ENCODE measurements at places on chromosomes 11 and 22. TPM values are rescaled to one million over a fixed set of nuclear protein-coding genes. Genes with fewer than 3 reads are reported as not detected.

The MUC15 gene
- total RNA-seq: not detected

The XKR3 gene
- total RNA-seq: not detected

The KRTAP5-8 gene
- not detected for total RNA-seq

The LYVE1 gene
- total RNA-seq: not detected

The LMNTD2 gene
- total RNA-seq: 0.28 TPM

The BUD13 gene
- total RNA-seq: 14.0 TPM

The ZBTB16 gene
- not detected for total RNA-seq

The APOA1 gene
- total RNA-seq: 0.56 TPM

The PRSS23 gene
- total RNA-seq: 123 TPM

The OR6A2 gene
- total RNA-seq: 0.72 TPM

The INS gene
- not detected for total RNA-seq

The TUB gene
- 12.9 TPM for total RNA-seq

GRCh38 chr22:29079218-29079901 is 6.5 kb downstream of the KREMEN1 start:
- H3K36me3 ChIP-seq: no peaks in the 10 kb centered on the region
- no peak for DNase-seq
- no peaks in the 10 kb centered on the region for H3K27me3 ChIP-seq
- H3K4me1 ChIP-seq: peaks cover 1% of the 10 kb centered on the region
- no peak overlapping the region for H3K4me3 ChIP-seq

- peaks cover 58% of the 10 kb centered on the region for H3K27me3 ChIP-seq
- DNase-seq: no peak
- no peak overlapping the region for H3K4me3 ChIP-seq
- peaks cover 2% of the 10 kb centered on the region for H3K4me1 ChIP-seq
- peaks cover 18% of the 10 kb centered on the region for H3K36me3 ChIP-seq
Measured at GRCh38 chr11:72241291-72241781, 2.6 kb downstream of the PHOX2A start.

- no peak overlapping the region for H3K27ac ChIP-seq
- DNase-seq: no peak
- H3K4me1 ChIP-seq: no peaks in the 10 kb centered on the region
- H3K36me3 ChIP-seq: no peaks in the 10 kb centered on the region
- H3K4me3 ChIP-seq: no peak overlapping the region
Measured at GRCh38 chr11:21472261-21472660, 720.6 kb upstream of the ANO5 start.

GRCh38 chr11:19819148-19819547 is 106.5 kb downstream of the NAV2 start:
- no peak overlapping the region for H3K27ac ChIP-seq
- peaks cover 2% of the 10 kb centered on the region for H3K4me1 ChIP-seq
- H3K27me3 ChIP-seq: no peaks in the 10 kb centered on the region

DNA sequence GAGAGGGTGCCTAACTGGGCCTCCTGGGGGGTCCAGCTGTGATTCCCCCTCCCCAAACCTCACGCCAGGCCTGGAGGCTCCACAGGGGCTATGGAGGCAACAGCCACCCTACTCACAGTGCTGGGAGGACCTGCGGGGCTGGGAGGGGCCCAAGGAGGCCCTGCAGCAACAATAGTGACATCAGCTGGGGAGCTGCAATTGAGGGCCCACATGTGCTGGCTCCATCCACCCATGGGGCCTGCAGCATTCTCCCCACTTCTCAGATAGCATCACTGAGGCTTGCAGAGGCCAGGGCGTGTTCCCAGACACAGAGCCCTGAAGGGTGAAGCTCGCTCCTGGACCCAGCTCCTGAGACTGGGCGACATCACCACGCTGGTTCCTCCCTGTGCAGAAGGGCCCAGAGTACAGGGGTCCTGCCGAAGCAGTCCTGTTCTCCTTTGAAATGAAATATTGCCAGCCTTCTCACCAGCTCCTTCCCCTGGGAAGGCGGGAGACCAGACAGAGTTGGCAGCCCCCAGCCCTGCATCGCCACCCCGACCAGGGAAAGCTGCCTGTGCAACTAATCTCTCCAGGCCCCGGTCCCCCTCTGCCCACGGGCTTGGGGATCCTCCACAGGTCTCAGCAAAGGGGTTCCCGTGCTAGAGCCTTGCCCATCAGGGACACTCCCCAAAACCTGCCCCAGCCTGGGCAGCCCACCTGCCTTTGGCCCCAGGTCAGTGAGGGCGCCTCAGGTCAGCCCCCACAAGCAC is 8.9 kb upstream of the TBX1 start:
- DNase-seq: no peak
- H3K36me3 ChIP-seq: no peaks in the 10 kb centered on the region
- H3K4me1 ChIP-seq: peaks cover 9% of the 10 kb centered on the region
- no peak overlapping the region for H3K27ac ChIP-seq

DNA sequence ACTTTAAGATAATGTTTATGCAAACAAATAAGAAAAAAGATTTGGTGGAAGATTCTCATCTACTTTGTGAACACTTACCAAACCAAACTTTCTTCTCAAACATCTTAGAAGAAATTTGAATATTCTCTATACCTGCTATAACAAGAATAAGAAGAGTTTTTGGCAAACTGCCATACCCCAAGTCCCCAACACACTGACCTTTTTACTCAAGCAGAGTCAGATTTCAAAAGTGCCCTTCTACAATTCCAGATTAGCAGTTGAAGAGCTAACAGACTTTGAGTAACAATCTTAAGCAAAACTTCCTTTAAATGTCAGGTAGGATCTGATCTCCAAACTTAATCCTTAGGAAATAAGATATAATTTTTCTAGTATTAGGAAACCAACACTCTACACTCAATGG is 33.9 kb downstream of the TSG101 start:
- DNase-seq: no peak
- no peak overlapping the region for H3K4me3 ChIP-seq
- peaks cover 2% of the 10 kb centered on the region for H3K4me1 ChIP-seq
- no peak overlapping the region for H3K27ac ChIP-seq
- no peaks in the 10 kb centered on the region for H3K27me3 ChIP-seq
- H3K36me3 ChIP-seq: peaks cover 21% of the 10 kb centered on the region

GRCh38 chr11:62575156-62575555 is 1.5 kb upstream of the EEF1G start:
- no peak for DNase-seq
- peak overlapping the region; percentile 91 for H3K27ac ChIP-seq
- H3K36me3 ChIP-seq: peaks cover 43% of the 10 kb centered on the region
- H3K27me3 ChIP-seq: no peaks in the 10 kb centered on the region
- peak overlapping the region; percentile 53 for H3K4me3 ChIP-seq

GRCh38 chr22:38347181-38347943 is 30.1 kb upstream of the CSNK1E start:
- no peak for DNase-seq
- no peaks in the 10 kb centered on the region for H3K27me3 ChIP-seq
- H3K4me1 ChIP-seq: no peaks in the 10 kb centered on the region
- H3K36me3 ChIP-seq: no peaks in the 10 kb centered on the region

GRCh38 chr11:2325123-2325522 is 23.3 kb downstream of the TSPAN32 start:
- no peak overlapping the region for H3K27ac ChIP-seq
- no peak overlapping the region for H3K4me3 ChIP-seq
- H3K27me3 ChIP-seq: peaks cover 10% of the 10 kb centered on the region
- DNase-seq: no peak
- no peaks in the 10 kb centered on the region for H3K36me3 ChIP-seq

- no peaks in the 10 kb centered on the region for H3K27me3 ChIP-seq
- H3K36me3 ChIP-seq: no peaks in the 10 kb centered on the region
- no peaks in the 10 kb centered on the region for H3K4me1 ChIP-seq
- no peak for DNase-seq
Measured at GRCh38 chr11:115873813-115874212, 369.6 kb upstream of the CADM1 start.

- H3K36me3 ChIP-seq: no peaks in the 10 kb centered on the region
- H3K27me3 ChIP-seq: peaks cover 10% of the 10 kb centered on the region
- no peak overlapping the region for H3K4me3 ChIP-seq
- peak; percentile 97 for DNase-seq
- H3K4me1 ChIP-seq: peaks cover 7% of the 10 kb centered on the region
Measured at GRCh38 chr22:27238935-27239510, 562.5 kb downstream of the MN1 start.

DNA sequence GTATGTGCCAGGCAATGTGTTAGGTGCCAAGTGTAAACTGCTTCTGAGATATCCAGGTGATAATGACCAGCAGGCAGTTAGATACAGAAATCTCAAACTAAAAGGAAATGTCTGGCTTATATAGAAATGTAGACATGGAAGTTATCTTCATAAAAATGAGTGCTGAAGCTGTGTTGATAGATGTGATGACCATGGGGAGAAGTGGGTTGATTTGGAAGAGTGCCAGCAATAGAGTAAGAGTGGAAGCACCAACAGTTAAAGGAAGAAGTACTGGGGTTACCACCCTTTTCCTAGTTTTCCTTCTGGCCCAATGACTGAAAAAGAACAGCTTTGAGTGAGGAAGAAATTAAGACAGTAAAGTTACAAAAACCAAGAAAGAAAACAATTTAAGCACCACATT is 68.5 kb downstream of the C2CD3 start:
- H3K4me1 ChIP-seq: no peaks in the 10 kb centered on the region
- H3K36me3 ChIP-seq: peaks cover 10% of the 10 kb centered on the region
- no peak for DNase-seq
- no peak overlapping the region for H3K4me3 ChIP-seq

DNA sequence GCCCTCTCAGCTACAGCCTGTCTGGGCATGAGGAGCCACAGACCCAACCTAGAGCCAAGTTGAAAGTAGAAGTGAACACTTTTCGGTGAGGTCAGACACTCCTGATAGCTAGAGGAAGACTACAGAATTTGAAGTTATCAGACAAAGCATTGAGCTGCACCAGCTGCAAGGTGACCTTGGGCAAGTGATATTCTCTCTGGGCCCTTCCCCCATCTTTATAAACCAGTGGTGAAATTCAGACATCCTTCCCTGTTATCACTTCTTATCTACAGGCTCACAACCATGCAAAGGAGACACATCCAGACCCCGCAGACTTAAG is 8.0 kb upstream of the PMM1 start:
- H3K27me3 ChIP-seq: no peaks in the 10 kb centered on the region
- H3K36me3 ChIP-seq: peaks cover 19% of the 10 kb centered on the region
- no peak for DNase-seq
- no peak overlapping the region for H3K4me3 ChIP-seq

GRCh38 chr22:21701384-21701971 is 34.1 kb downstream of the YPEL1 start:
- no peak overlapping the region for H3K4me3 ChIP-seq
- H3K27ac ChIP-seq: no peak overlapping the region
- peaks cover 29% of the 10 kb centered on the region for H3K36me3 ChIP-seq
- H3K27me3 ChIP-seq: no peaks in the 10 kb centered on the region
- peaks cover 16% of the 10 kb centered on the region for H3K4me1 ChIP-seq

DNA sequence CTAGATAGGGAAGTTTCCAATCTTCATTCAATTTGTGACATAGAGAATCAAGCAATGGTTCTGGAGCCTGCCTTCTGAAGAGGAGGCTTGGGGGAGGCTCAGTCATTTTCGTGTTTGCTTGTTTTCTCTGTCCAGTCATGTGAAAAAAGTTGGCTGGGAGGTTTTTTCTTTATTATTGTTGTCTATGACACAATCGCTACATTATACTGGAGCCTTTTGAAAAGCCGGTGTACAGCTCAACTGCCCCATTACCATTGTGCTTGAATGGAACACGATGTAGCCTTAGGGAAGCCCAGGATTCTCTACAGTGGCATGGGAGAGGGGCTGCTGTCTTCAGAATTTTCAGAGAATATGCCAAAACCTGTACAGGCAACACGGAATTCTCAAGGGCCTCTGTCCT is 57.9 kb upstream of the NCAM1 start:
- no peak overlapping the region for H3K27ac ChIP-seq
- no peaks in the 10 kb centered on the region for H3K36me3 ChIP-seq
- H3K4me1 ChIP-seq: no peaks in the 10 kb centered on the region
- no peak for DNase-seq
- H3K27me3 ChIP-seq: no peaks in the 10 kb centered on the region
- H3K4me3 ChIP-seq: no peak overlapping the region

DNA sequence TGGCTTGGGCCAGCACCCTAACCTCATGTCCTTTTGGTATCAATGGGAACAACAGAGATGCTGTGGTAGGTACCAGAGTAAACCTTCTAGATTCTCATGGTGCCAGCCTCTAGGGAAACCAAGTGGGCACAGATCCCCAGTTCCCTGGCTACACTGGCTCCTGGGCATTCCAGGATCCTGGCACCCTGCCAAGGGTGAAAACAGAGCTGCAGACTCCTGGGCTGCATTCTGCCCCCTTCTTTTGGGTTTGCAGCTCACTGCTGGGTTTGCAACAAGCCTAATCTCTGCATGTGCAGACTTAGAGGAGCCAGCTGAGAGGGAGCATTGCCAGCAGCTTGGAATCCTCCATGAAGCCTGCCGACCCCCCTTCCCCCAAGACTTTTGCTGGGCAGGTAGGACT is 30.6 kb downstream of the PRDM11 start:
- no peaks in the 10 kb centered on the region for H3K36me3 ChIP-seq
- no peak overlapping the region for H3K27ac ChIP-seq
- no peak overlapping the region for H3K4me3 ChIP-seq
- H3K4me1 ChIP-seq: peaks cover 12% of the 10 kb centered on the region
- no peaks in the 10 kb centered on the region for H3K27me3 ChIP-seq

- peak; percentile 16 for DNase-seq
- peaks cover 20% of the 10 kb centered on the region for H3K36me3 ChIP-seq
- peaks cover 3% of the 10 kb centered on the region for H3K4me1 ChIP-seq
- no peaks in the 10 kb centered on the region for H3K27me3 ChIP-seq
Measured at GRCh38 chr11:83162377-83162776, 5.4 kb downstream of the PCF11 start.

DNA sequence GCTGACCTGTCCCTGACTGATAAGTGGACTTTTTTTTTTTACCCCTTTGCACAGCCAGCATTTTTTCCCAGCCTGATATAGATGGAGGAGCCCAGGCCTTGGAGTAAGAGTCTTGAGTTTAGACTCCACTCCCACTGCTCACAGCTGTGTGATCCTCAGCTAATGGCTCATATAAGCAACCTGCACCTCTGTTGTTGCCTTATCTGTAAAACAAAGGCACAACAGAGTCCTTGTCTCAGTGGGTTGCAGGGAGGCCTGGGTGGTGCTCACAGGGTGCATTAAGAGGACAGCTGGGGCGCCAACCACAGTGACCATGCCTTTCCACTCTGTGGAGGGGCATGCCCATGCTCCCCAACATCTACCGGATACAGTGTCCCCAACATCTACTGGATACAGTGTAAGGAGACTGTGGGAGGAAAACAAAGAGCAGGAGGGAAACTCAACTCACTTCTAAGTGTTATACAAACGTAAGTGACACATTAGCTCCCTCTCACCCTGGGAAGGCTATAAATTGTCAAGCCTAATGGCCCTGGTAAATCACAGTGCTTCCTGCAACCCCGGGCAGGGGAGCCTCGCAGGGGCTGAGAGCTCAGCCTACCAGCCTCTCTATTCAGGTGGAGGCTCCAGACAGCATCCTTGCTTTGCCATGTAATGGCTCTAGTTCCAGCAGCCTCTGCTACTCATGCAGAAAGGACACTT is 109.5 kb downstream of the TENM4 start:
- no peak overlapping the region for H3K4me3 ChIP-seq
- no peaks in the 10 kb centered on the region for H3K36me3 ChIP-seq
- H3K4me1 ChIP-seq: no peaks in the 10 kb centered on the region
- DNase-seq: no peak
- H3K27ac ChIP-seq: no peak overlapping the region
- H3K27me3 ChIP-seq: no peaks in the 10 kb centered on the region

Measured in IMR-90 (cell line).